Umbilical cord (tissue), 2 donors: ENCODE measurements at places on chromosomes 7 and 10. TPM values are rescaled to one million over a fixed set of nuclear protein-coding genes. Genes with fewer than 3 reads are reported as not detected.

GRCh38 chr7:21028186-21028585 is 241.5 kb upstream of the SP8 start:
- DNase-seq: no peak

SPDYE1 gene
- not detected for total RNA-seq

DNA sequence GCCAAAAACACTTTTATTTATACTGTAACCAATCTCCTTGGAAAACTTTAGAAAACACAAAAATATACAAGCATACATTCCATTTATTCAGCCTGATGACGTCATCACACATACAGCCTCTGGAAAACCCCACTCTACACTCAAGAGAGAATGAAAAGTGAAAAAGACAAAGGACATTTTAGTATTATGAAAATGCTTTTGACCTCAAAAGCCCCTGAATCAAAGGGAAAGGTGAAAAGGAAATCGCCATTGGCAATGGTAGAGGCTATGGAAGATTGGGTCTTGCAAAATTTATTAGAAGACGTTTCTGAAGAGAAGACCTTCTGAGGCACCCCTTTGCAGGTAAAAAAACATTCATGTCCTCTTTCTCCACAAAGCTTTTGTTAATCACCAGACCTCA is 82.9 kb upstream of the STRIP2 start:
- no peak for DNase-seq

- DNase-seq: no peak
These were observed 105.3 kb downstream of the PPP1R3A start for GRCh38 chr7:113813471-113813870.

DNA sequence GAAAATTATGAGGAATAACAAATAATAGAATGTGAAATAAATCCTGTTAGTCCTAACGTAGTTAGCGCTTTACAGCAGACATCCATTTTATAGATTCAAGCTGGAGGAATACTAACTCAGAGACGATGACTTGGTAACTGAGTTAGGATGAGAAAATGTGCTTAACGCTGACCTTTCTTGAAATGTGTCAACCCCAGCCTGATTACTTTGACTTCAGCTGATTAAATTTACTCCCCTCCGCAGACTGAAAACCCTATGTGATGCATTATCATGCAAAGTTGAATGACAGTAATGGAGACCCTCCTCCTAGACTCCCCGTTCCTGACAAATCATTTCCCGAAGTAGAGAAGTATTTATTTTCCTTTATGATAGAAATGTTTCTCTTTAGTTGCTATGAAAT is 54.5 kb downstream of the WDFY4 start:
- no peak for DNase-seq

CTTNBP2 gene
- total RNA-seq: 6.3 TPM

DNA sequence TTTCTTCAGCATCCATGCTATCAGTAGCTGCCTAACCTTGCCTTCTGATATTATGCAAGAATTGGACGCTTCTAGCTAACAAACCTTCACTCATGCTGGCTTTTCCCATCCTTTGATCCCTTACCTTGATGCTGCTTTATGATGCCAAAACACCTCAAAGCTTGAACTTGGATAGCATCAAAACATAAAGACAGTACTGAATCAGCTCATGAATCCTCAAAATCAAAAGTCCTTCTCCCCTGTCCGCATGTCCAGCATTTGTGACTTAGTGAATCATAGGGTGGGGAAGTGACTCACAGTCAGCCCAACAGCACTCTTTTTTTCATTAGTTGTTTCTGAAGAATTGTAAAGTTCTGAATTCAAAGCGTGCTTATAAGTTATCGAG is 89.5 kb upstream of the PIK3CG start:
- DNase-seq: no peak

C10orf143 gene
- total RNA-seq: 6.5 TPM
